ENCODE measurements at places on chromosomes 6 and 20.

- no peak for DNase-seq
Measured at GRCh38 chr6:12275107-12275506, 15.1 kb upstream of the EDN1 start.

- DNase-seq, result no peak
Measured at GRCh38 chr6:61959196-61959595, 326.8 kb downstream of the KHDRBS2 start.

- no peak for DNase-seq
Measured at GRCh38 chr6:161318456-161318855, 44.6 kb upstream of the AGPAT4 start.

DNA sequence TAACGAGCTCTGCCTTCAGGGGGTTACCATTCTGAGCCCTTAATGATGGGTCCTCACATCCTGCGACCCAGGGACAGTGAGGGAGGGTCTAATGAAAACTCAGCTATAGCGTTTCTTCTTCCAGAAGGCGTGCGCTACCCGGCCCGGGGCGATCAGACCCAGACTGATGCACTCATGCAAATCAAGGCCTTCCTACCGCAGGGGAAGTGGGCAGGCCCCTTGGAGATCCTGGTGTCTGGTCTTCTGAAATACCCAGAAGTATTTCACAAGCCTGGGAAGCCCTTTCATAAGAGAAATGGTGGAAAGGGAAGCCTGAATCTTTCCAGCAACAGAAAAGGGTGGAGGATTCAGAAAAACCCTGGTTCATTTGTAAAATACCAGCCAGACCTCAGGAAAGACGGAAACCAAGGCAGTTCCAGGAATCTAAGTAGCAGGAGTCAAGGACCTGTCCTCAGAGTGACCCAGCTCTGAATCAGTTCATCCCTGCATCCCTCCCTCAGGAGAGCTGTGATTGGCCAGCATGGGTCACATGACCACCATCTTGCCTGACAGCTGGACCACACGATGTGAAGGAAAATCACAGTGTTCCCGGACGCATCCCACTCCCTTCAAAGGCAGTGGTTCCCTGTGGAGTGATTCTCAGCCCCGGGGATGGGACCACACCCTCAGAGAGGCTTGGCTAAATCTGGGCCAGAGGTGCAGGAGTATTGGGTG, 12.7 kb downstream of the BFSP1 start:
- no peak for DNase-seq

DNA sequence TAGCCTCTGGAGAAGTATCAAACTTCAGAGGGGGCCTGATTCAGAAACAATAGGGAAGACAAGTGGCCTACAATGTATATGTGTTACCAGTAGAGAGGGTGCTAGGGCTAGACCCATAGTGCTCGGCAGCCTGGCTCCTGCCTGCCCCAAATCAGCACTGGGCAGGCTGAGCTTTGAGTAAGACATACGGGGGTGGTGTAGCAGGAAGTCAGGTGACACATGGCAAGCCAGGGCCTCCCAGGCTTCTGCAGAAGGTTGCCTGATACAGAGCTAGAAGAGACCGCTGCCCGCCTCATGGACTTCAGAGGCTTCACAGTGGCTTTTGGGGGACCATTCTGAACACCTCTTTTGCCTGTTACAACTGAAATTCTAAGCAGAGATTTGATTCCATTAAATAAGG, 43.4 kb downstream of the RALY start:
- peak; percentile 69 for DNase-seq

GRCh38 chr6:139583420-139583819, 209.0 kb upstream of the CITED2 start:
- DNase-seq, result no peak

GRCh38 chr6:126788861-126789365, 329.6 kb upstream of the RSPO3 start:
- DNase-seq, result no peak

GRCh38 chr20:44580581-44581268, 1.7 kb upstream of the PKIG start:
- DNase-seq, result no peak

GRCh38 chr6:40551966-40552505, 35.1 kb downstream of the LRFN2 start:
- no peak for DNase-seq

GRCh38 chr6:18561037-18561750, 174.0 kb downstream of the RNF144B start:
- no peak for DNase-seq

DNA sequence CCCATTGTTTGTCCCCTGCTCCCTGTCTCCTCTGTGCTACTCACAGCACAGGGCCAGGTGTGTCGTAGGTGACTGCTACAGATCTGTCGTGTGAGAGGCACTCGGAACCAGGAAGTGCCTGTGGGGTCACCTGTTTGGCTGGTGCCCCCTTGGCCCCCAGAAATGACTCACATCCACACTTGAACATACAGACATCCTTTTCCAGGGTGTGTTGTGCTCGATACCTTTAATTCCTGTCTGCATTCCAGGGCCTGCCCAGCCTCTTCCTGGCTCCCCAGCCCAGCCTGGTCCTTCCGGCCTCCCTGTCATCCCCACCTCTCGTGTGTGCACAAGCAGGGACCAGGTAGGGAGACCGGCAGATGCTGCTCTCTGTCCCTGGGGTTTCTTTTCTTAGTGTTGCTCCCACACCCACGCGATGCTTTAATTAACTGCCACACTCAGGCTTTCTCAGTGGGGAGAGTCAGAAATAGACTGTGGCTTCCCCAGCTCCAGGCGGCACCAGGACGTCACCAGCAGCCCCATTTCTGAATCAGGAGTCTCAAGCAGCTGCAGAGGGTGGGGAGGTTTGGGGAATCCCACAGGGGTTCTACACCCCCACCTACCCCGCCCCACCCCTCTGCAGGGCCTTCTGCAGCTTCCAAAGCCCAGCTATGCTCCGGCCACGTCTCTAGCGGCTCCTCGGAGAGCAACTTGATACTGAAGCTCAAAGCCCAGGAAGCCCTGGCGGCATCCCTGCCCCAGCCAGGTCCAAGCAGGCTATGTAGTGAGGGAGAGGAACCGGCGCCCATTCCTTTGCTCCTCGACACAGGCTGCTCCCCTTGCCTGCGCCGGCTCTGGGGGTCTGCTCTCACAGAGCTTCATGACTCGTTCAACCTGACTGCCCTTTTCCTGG, 102.2 kb downstream of the SYCP2 start:
- no peak for DNase-seq

GRCh38 chr6:63897952-63898351, 262.4 kb downstream of the PHF3 start:
- DNase-seq, result no peak

GRCh38 chr6:129996387-129996786, 22.0 kb upstream of the L3MBTL3 start:
- no peak for DNase-seq

- DNase-seq, result no peak
Measured at GRCh38 chr20:23501926-23502325, 11.0 kb downstream of the CST8 start.

DNA sequence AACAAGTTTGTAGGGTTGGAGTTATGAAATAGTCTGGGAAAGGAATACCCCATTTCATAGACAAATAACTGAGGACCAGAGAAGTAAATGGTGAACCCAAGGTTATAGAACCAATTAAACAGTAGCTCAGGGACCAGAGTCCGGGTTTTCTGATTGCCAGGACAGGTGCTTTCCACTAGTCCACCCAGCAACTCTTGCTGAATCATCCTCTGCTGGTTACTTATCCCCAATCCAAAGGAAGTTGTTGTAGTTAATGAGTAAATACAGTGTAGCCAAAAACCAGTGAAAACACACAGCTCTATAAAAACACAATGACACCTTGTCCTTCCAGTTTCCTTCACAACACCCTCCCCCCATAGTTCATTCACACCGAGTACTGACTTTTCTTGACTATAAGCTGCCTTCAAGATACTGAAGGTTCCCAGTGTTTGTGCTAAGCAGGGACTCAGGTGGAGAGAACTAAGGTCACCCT, 766 bp upstream of the TINAG start:
- DNase-seq, result no peak

DNA sequence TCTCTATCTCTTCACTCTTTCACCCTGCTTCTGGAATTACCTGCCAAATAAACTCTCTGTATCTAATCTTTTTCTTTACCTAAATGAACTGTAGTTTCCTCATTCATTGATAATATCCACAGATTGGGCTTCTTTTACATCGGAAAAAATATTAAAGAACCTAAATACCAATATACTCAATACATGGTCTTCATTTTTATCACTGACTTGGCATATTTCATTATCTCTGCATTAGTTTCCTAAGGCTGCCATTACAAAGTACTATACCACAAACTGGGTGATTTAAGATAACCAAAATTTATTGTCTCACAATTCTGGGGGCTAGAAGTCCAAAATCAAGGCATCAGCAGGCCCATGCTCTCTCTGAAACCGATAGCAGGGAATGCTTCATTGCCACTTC, 411.9 kb upstream of the SPTLC3 start:
- DNase-seq, result no peak

- DNase-seq, result no peak
Measured at GRCh38 chr6:8245726-8246125, 143.4 kb upstream of the EEF1E1 start.

GRCh38 chr6:32664354-32664753, 2.1 kb downstream of the HLA-DQB1 start:
- peak; percentile 6 for DNase-seq

- no peak for DNase-seq
Measured at GRCh38 chr20:45612314-45612713, 17.2 kb upstream of the WFDC10A start.

DNA sequence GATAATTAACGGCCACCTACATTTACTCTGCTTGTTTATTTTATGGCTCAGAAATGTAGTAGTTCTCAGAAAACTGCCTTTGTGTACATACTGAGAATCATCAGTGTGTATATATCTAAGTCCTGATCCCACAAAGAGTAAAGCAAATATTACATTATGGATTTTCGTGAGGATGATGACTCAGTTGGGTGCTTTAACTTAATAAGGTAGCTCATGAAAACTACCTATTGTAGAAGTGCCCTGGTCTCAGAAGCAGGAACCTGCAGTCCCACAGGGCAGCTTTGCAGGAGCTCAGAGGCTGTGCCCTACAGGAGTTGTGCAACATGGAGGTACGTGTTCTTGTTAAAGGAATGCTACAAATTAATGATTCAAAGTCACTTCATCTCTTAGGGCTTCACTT, 108.2 kb downstream of the PLG start:
- DNase-seq, result no peak

GRCh38 chr6:75493400-75494064, at the start of gene FILIP1:
TSS of gene FILIP1 (minus strand) at chr6:75493800. CDS start at chr6:75414972, 78,828 bp downstream.
- DNase-seq, result no peak

DNA sequence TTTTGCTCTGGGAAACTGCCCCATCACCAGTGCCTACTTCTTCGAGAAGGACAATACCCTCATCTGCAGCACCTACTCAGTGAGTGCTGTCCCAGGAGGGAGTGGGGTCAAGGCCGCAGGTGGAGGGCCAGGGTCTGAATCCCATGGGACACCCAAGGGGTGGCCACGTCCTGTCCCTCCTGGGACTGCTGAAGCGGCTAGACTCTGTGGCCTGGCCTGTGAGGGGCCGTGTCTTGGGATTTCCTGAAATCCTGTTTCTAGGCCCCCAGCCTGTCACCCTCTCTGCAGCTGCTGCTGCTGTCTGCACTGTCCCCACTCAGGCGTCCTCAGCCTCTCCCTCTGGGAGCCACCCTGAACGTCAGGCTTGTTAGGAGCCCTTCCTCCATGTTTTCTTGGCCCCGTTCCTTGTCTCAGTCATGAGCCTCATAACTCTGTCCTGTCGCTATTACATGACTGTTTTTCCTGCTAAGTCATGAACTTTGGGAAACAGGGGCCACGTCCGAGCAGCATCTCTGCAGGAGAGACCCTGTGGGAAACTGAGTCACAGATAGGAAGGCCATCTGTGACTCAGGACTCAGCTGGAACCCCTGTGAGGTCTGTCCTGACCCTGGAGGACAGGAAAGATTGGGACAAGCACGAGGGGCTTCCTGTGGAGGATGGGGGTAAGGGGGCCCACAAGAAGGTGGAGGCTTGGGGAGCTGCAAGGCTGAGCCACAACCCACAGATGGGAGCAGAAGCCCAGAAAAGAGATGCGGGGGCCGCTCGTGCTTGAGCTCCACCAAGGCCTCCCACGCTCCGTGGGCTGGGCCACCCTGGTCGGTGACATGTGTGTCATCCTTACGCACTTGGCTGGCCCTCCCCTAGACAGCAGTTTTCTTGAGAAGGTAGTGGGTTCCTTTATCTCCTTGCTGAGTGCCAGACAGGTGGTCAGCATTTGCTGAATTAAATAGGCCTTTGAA, 49.9 kb downstream of the EFCAB8 start:
- peak; percentile 29 for DNase-seq

- DNase-seq, result no peak
Measured at GRCh38 chr6:158634695-158635426, 9.7 kb downstream of the DYNLT1 start.

DNA sequence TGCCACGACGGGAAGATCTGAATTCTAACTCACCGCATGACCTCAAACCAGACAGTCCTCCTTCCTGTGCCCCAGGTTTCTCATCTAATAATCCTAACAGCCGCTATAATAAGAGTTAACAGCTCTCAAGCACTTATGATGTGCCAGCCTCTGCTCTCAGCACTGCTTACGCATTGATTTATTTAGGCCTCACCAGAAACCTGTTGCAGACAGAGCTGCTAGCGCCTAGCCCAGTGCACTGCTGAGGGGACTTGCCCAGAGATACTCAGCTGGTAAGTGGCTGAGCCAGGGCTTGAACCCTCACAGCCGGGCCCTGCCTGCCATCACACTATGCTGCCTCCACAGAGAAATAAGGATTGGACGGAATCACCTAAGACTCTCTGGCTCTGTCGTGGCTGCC, 37.7 kb downstream of the GRM4 start:
- no peak for DNase-seq

All from CD4-positive, alpha-beta T cell treated with Interleukin-17A for 4 hours (primary cell).